NCI-H146 (cell line): ENCODE measurements at places on chromosomes 12 and 14.
A peak's percentile ranks its signal among the peaks of the same experiment; 100 is the strongest.

GRCh38 chr12:6836851-6837250 is 3.9 kb upstream of the GNB3 start:
- no peak for DNase-seq

DNA sequence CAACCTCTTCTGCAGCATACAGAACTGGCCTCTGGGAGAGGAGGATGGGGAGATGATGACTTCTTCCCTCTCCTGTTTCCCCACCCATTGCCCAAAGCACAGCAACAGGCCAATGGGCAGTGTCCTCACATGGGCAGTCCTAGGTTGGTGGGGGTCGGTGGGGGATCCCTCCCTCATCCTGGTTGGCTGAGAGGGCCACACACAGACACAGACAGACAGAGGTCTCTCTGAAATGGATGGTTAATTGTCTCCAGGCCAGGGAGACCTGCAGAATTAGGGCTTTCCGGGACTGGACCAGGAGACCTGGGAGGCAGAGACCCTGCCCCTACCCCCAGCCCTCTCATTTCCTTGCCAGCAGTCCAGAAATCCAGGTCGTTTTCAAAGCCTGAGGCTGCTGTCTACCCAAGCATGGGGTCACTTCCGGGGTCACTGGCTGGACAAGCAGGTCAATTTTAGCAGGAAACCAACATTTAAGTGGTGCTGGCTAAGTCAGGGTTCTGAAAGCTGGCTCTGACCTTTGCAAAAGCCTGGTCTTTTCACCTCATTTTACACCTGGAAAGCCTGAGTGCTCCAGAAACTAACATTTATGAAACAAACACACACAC is 48.6 kb upstream of the TBX3 start:
- no peak for DNase-seq

DNA sequence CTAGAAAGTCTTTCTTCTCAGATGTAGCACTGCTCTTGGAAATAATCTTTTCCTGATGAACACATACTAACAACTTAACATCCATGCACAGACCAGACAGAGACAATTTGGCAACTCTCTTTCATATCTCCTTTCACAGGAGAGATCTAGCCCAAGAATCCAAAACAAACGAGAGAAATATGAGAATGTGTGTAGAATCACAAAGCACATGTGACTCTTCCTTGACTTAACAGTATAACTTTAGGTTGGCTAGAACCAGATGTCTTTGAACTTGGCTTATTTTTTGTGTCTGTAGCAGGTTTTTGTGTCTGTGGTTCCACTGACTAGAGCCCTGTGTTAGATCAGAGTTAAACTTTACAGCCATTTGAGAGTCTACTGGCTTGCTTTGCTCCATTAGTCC is 114.2 kb downstream of the STXBP6 start:
- no peak for DNase-seq

DNA sequence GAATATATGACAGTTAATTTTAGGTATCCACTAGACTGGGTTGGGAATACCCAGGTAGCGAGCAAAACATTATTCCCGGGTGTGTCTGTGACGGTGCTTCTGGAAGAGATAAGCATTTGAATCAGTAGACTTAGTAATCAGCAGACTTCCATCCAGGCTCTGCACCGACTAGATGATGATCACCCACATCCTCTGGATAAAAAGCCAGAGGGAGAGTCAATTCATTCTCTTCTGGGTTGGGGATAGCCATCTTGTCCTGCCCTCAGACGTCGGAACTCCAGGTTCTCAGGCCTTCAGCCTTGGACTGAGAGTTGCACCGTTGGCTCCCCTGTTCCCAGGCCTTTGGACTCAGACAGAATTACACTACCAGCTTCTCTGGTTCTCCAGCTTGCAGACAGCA is 168.0 kb downstream of the PHLDA1 start:
- no peak for DNase-seq

GRCh38 chr12:132429946-132430643 is 59.9 kb upstream of the FBRSL1 start:
- peak; percentile 85 for DNase-seq

DNA sequence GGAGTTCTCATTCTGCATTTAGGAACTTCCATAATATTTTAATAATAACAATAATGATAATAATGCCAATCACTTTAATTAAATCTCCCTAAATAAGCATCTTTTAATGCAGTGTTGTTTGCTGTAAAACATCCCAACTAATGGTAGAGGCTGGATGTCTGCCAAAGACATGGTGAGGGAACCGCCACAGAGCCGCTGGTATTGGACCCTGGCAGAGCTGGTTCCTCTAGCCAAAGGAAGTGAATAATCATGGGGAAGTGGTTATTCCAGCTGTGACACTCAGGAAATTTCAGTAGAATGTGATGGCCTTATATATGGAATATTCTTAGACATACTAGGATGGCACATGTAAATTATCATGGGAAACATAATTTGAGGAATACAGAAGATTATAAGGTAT is 483.3 kb downstream of the ZFP36L1 start:
- peak; percentile 8 for DNase-seq

- DNase-seq = no peak
Measured at GRCh38 chr14:31164115-31164514, 43.5 kb downstream of the HECTD1 start.

DNA sequence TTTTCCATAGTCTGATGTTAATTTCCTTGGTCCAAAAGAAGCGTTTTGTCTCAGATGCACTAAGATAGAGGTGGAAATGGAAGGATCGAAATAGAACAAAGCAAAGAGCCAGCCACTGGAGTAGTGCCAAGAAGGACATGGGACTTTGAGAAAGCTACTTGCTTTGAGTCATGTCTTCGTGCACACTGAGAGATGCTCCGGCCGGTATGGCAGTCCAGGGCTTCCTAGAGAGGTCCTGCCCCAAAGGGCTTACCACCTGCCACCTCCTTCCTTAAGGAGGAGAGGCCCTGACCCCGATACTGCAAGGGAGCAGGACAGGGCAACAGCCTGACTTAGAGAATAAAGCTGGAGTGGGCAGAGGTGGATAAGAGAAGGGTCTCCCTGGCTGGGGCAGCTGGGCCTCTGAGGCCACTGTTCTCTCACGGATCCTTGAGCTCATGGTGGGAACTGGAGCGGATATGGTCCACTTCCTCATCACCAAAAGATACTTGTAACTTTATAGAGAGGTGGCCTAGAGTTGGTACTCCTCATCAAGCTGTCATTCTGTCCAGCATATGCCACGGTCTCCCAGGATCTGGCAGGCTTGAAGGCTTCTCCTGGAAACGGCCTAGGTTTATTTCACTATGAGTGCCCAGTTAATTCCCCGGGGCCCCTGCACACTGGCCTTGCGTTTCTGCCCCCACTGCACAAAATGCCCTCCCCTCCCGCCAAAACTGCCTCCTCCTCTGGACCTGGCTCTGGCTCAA is 57.4 kb downstream of the FOXN3 start:
- DNase-seq = no peak

GRCh38 chr14:103071544-103072251 is 12.3 kb upstream of the LBHD2 start:
- no peak for DNase-seq

- DNase-seq = no peak
Measured at GRCh38 chr12:116980083-116980482, 69.3 kb downstream of the FBXW8 start.
